Activated T-cell treated with anti-CD3 and anti-CD28 coated beads for 4 hours (primary cell): ENCODE measurements at places on chromosomes 3 and 15.

GRCh38 chr3:193305356-193305755 is 64.3 kb downstream of the PLAAT1 start:
- no peak for DNase-seq

- DNase-seq, result no peak
Measured at GRCh38 chr3:151944356-151944755, 70.9 kb downstream of the SUCNR1 start.

DNA sequence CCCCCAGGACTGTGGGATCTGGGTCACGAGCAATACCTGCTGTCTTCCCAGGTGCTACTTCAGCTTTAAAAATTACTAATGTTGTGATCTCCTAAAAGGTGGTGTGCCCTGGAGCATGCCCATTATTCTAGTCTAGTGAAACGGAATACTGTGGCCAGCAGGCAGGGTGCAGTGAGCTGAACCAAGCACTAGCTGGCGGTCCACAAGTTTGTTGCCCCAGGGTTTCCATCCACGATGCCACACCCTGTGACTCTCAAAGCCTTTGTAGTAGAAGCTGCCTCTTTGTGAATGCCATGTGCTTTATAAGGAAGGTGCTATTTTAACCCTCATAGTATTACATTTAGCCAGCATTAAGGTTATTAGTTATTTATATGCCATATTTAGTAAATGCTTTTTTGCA is 49.1 kb downstream of the PXYLP1 start:
- DNase-seq, result no peak

- DNase-seq, result no peak
Measured at GRCh38 chr3:159605776-159606175, 382.9 kb upstream of the IL12A start.

GRCh38 chr3:8325306-8325705 is 176.3 kb upstream of the LMCD1 start:
- no peak for DNase-seq
